ENCODE measurements at places on chromosomes 11 and 22. TPM values are rescaled to one million over a fixed set of nuclear protein-coding genes. Genes with fewer than 3 reads are reported as not detected.

Gene NEAT1
- 610 TPM for total RNA-seq

Gene SERPING1
- not detected for total RNA-seq

Gene NAV2
- total RNA-seq: 0.29 TPM

DNA sequence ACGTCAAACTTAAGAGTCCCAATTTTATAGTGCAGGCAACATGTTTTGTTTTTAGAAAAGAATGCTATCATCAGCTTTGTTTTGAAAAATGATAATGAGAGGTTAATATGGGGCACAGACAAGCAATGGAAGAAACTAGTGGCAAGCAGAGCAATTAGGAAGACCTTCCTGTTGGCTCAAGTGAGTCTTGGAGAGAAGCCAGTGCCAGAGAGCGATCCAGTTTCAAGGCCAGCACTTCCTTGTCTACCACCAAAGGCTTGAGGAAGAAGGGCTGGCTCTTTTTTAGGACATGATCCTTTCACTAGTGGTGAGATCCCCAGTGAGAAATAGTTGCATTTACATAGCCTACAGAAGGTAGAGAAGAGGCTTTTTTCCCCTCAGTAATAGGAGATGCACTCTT, 1340.7 kb downstream of the LRRC4C start:
- no peak for DNase-seq

- no peak for DNase-seq
These were observed 13.4 kb upstream of the TPCN2 start for GRCh38 chr11:69035150-69035945.

GRCh38 chr11:126467046-126467370, 111.5 kb downstream of the ST3GAL4 start:
- no peak for DNase-seq

GRCh38 chr11:8719721-8720120, 37.1 kb downstream of the RPL27A start:
- DNase-seq: no peak

GRCh38 chr22:44459041-44459440, 39.0 kb downstream of the RTL6 start:
- no peak for DNase-seq

DNA sequence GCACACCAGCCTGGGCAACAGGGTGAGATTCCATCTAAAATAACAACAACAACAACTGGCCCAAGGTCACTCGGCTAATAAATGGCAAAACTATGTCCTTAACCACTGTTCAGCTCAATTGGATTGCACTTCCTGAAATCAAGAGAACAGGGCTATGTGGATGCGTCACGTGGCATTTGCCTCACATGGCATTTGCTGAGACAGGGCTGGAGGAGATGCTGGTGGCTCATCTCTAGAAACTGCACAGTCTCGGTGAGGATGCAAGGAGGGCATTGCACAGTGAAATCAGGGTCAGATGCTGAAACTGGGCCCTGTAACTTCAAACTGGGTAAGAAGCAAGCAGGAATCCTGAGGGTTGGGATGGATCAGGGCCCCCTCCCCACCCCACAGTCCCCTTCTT, 171.9 kb downstream of the BUD13 start:
- DNase-seq: no peak

- DNase-seq: no peak
These were observed 5.8 kb downstream of the TECTA start for GRCh38 chr11:121106812-121107211.

DNA sequence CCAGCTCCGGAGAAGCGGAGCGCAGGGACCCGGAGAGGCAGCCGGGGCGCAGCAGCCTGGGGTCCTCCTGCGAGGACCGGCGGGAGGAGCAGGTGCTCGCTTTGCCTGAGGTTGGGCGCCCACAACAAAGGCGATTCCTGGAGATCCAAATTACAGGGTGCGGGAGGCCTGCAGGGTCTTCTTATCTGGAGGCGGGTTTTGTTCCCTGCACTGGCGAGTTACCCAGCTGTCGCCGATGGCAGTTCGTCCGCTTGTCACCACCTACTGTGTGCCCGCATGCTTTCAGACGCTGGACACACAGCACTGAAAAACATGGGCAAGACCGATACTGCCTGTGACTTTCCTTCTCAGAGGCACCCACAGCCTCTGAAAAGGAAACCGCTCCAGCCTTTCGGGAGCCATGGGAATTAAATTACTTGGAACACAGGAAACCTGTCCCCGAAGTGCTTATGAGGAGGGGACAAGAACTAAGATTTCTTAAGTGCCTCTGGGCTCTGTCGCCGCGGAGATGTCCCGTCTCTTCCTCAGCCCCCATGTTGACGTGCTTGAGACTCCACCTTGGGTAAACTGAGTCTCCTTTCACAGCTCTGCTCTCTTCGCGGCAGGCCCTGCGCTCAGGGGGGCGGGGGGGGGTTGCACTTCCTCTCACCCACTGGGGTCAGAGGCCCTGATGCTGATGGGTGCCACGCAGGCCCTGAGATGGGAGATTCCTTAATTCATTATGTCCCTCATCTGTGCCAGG, 1.3 kb upstream of the ZFTA start:
- no peak for DNase-seq

DNA sequence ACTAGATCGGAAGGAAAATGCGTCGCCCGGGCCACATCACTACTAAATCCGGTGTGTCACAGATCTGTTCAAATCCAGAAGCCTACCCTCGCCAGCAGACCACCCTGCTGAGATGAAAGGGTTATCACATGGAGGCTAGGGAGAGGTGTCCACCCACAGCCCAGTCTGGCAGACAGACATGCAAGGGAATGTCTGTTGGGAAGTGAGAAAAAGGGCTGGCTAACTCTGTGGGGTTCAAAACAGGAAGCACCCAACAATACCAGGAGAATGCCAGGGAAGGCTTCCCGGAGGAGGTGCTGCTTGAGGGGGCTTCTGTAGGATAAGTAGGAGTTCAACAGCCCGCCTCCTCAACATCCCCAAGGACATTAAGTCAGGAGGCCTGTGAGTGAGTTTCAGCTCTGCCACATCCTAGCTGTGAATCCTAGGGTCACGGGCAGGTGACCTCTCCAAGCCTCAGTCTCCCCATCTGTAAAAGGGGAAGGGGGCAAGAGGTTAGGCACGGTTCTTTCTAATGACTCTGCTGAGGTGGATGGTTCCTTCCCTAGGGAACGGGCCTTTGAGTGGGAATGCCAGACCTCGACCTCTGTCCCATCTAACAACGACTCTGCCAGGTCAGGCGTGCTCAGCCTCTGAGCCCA, 1.1 kb downstream of the TPST2 start:
- DNase-seq: no peak

- no peak for DNase-seq
These were observed 81.5 kb downstream of the PDE3B start for GRCh38 chr11:14725150-14725549.

DNA sequence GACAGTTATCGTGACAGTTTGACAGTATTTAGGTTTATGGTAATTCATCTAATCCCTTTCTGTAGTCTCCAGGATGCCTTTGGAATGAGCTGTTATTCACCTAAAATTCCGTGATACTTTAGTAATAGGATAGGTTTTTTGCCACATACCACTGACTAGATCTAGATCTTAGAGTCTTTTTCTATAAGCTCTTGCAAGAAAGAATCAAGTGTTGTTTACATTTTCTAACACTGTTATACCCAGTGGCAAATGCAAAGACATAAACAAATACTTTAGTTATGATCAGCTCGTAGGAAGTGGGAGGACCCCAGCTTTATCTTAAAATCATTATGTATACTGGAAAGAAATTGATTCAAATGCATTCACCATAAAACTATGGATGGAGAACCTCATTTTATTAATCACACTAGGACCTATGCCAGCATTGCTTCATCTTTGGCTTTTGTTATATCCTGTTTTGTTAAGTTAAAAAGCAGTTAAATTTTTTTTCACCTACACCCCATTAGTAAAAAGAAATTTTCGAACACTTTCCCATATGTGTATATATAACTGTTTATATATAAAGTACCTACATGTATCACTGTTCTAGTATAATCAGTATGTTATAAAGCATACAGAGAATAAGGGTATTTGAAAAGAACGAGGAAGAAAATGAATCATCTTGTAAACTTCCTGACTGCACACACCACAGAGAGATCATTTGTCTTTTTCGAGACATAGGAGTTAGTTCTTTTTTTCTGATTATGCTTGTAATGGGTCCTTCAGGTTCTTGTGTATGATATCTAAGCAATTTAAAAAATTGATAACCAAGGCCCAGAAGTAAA, 60.9 kb downstream of the PDHX start:
- no peak for DNase-seq

DNA sequence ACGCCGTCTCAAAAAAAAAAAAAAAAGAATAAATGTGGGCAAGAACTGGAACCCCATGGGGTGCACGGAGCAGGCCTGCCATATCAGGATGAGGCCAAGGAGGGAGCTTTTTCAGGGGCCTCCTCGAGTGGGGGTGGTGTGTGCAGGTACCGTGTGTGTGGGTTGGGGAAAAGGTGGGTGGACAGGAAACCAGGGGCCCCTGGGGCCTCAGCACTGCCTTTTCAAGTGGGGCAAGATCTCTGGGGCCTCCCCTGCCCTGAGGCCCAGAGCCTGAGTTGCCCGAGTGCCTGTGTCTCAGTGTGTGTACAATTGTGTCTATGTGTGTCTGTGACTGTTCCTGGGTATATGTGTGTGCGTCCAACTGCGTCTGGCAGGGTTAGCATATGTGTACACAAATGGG, 23.8 kb downstream of the TEF start:
- DNase-seq: no peak

- no peak for DNase-seq
These were observed 6.4 kb downstream of the MMP12 start for GRCh38 chr11:102868339-102868738.

- no peak for DNase-seq
These were observed 45.3 kb upstream of the CCDC34 start for GRCh38 chr11:27408246-27408800.

- no peak for DNase-seq
These were observed 107.3 kb upstream of the B3GAT1 start for GRCh38 chr11:134519390-134519750.

DNA sequence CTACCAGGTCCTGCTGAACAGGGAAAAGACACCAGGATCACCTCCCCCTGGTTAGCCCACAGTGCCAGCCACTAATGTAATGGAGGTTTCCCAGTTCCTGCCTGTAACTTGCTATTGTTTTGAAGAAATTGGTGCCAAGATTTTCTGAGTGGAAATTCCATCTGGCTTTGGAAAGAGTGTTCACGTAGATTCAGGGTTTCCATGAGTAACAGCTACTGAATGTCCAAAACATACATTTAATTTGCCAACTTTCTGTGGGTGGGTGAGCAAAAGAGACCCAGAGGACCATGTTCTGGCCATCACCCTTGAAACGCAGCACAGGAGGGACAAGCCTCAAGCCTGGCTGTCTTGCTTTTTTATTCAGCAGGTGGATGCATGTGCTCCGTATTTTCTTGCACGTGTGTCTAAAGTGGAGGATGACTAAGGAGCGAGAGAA, 8.8 kb upstream of the DKK3 start:
- DNase-seq: no peak

DNA sequence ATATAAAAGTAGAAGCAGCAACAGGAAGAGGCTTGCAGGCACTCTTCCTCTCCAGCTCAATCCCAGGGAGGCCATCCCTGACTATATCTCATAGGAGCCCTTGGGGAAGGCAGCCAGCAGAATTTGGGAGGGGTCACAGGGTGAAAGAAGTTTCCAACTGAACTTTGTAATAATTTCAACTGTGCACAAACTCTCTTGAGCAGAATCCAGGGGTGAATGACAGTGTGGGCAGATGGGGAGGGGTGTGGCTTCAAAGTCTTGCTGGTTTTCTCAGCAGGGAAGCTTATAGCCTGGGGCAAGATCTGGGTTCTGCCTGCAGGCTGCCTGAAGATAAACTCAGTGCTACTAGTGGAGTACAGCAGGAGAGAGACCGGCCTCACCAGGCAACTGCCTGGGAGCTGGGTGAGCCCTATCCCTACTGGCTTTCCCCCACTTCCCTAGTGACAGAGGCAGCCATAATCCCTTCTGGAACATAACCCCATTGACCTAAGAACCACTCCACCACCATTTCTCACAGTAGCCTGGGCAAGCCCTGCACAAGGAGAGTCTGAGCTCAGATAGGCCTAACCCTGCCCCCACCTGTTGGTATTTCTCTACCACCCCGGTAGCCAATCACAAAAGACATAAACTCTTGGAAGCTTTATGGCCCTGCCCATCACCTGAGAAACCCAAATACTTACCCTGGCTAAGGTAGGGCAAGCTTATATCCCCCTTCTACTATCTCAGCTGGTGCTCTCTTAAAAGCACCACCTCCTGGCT, 17.8 kb upstream of the TTC12 start:
- no peak for DNase-seq

GRCh38 chr22:32754413-32755041, 47.0 kb upstream of the TIMP3 start:
- DNase-seq: no peak

DNA sequence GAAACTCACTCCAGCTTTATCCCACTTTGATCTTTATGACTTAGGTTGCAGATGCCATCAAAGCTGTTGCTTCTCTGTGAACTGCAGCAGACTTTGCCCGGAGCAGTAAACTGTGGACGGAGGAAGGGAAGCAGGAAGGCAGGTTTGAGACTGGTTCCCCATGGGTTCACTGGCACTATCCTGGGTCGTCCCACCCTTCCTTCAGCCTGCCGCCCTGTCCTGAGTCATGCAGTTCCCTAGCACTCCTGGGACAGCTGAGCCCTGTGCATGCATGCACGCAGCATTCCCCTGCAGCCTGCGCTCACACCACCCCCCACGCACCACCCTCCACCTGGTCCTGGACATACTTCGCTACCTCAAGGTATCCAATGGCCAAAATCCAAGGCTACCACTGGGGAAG, 23.5 kb upstream of the P2RY2 start:
- no peak for DNase-seq

GRCh38 chr22:36324414-36324813, 63.4 kb downstream of the MYH9 start:
- DNase-seq: no peak

- DNase-seq: no peak
These were observed 137.7 kb upstream of the BLID start for GRCh38 chr11:122253589-122254231.

DNA sequence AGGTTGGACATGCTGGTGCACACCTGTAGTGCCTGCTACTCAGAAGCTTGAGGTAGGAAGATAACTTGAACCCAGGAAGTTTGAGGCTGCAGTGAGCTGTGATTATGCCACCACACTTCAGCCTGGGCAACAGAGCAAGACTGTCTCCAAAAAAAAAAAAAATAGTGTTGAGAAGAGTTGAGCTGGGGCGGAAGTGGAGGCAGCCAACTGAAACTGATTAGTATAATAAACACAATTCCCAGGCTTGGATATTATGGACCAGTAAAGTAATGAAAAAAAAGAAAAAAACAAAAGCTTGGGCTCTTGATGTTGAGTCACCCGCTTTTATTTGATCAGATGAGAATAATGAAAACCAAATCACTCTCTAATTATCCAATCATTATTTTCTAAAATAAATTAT, 21.0 kb downstream of the LDLRAD3 start:
- no peak for DNase-seq

DNA sequence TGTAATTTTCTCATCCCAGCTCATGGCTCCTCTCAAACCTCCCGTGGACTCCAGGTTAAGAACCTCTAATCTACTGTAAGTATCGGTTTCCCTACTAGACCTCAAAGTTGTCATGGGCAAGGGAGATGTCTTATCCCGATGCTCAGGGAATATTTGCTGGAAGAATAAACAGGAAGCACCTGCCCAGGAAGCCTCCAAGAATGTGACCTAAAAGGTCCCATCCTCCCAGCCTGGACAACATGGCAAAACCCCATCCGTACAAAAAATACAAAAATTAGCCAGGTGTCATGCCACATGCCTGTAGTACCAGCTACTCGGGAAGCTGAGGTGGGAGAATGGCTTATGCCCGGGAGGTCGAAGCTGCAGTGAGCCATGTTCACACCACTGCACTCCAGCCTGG, 62.4 kb downstream of the APOL1 start:
- DNase-seq: no peak

Measured in activated CD4-positive, alpha-beta T cell treated with anti-CD3 and anti-CD28 coated beads, Interleukin-2, amount 10 ng/mL, durations not matched to agents 7 days and 5 days (primary cell).